Stimulated activated CD4-positive, alpha-beta T cell treated with anti-CD3 and anti-CD28 coated beads, Interleukin-1b, Interleukin-23, amount 100 ng/mL, for 1 hour (primary cell): ENCODE measurements at places on chromosomes 7 and 10.

- DNase-seq: no peak
Observed at GRCh38 chr10:132885451-132886210, 56.7 kb downstream of the CFAP46 start.

GRCh38 chr7:91396-92175 is 100.8 kb upstream of the FAM20C start:
- DNase-seq: no peak

DNA sequence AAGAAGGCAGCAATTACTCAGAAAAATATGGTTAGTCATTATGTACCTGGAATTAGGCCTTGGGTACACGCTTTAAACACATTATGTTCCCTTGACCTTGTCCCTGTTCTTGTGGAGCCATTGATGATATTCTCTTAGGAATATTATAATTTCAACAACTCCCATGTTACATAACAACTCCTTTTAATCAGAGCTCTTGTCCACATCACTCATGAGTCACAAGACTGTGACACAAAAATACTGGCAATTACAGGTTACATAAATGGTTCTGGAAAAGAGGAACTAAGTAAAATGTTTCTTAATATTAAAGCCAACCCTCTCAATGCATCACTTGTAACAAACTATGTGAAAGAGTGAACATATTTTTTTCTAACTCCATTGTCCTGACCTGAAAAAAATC is 143.8 kb upstream of the PCLO start:
- DNase-seq: no peak

DNA sequence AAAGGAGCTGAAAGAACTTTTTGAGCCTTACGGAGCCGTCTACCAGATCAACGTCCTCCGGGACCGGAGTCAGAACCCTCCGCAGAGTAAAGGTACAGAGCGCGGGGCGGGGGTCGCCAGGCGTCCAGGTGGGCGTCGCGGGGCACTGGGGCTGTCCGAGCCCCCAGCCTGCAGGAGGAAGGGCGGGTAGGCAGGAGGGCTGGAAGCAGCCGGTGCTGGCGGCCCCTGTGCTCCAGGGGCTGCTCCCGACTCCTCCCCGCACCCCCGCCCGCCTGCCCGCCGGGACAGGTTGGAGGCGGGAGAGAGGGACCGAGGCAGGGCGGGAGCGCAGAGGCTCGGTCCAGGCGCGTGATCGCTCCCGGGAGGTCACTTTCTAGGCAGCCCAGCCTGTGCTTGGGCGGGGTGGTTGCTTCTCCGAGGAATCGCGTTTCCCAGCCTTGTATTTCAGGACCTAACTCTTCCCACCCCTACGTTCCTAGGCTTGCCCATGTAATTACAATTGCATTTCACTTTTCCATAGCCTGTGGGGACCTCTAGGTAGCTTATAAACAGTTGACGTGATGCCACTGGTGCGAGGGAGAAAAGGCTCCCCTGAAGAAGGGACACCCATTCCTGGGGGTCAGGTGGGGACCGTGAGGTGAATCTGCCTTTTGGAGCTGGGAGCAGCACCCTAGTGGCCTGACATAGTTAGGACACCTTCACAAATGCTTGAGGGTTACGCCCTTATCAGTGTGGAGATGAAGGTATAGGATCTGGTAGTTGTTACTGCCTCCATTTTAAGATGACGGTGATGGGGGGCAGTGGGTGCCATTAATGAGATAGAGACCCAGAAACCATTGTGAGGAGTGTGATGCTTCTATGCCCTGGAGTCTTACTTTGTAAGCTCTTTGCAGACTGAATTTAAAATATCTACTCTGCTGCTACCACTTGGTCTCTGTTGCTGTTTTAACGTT is 148.2 kb downstream of the CELF2 start:
- no peak for DNase-seq

DNA sequence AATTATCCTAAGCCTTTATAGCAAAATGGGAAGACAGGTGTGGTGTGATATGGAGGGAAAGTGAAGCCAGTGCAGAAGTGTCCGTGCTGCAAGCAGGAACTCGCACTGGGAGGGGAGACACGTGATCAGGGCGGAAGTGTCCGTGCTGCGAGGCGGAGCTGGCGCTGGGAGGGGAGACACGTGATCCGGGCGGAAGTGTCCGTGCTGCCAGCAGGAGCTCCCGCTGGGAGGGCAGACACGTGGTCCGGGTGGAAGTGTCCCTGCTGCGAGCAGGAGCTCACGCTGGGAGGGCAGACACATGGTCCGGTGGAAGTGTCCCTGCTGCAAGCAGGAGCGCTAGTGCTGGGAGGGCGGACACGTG is 40.5 kb upstream of the PRKAR1B start:
- DNase-seq: no peak

DNA sequence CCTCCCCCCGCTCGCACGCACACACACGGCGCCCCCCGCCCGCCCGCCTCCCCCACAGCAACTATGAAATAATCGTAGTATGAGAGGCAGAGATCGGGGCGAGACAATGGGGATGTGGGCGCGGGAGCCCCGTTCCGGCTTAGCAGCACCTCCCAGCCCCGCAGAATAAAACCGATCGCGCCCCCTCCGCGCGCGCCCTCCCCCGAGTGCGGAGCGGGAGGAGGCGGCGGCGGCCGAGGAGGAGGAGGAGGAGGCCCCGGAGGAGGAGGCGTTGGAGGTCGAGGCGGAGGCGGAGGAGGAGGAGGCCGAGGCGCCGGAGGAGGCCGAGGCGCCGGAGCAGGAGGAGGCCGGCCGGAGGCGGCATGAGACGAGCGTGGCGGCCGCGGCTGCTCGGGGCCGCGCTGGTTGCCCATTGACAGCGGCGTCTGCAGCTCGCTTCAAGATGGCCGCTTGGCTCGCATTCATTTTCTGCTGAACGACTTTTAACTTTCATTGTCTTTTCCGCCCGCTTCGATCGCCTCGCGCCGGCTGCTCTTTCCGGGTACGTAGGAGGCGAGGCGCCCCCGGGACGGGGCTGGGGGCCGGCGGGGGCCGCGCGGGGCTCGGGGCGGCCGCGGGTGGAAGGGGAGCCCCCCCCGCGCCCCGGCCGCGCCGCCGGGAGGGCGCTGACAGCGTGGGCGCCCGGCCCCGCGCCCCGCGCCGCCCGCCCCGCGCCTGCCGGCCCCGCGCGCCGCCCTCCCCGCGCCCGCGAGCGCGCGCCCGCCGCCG is 441 bp downstream of the BMI1 start:
- no peak for DNase-seq

DNA sequence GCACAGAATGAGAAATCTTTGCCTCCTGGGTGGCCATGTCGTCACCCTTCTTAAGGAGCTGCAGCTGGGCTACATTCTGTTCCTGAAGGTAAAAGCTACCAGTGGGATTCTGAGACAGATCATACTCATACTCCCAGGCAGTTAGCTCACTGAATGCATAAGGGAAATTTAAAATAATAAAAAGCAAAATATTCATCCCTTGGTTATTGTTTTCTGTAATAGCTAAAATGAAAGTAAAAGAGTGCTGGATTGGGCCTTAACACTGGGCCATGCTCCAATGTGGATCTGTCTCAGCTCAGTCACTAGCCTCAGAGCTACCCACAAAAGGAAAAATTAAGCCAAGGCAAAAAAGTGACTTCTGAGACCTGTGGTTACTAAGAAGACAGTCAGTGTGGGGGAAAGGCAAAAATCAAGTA is 8.9 kb upstream of the DYNC2I1 start:
- DNase-seq: no peak

DNA sequence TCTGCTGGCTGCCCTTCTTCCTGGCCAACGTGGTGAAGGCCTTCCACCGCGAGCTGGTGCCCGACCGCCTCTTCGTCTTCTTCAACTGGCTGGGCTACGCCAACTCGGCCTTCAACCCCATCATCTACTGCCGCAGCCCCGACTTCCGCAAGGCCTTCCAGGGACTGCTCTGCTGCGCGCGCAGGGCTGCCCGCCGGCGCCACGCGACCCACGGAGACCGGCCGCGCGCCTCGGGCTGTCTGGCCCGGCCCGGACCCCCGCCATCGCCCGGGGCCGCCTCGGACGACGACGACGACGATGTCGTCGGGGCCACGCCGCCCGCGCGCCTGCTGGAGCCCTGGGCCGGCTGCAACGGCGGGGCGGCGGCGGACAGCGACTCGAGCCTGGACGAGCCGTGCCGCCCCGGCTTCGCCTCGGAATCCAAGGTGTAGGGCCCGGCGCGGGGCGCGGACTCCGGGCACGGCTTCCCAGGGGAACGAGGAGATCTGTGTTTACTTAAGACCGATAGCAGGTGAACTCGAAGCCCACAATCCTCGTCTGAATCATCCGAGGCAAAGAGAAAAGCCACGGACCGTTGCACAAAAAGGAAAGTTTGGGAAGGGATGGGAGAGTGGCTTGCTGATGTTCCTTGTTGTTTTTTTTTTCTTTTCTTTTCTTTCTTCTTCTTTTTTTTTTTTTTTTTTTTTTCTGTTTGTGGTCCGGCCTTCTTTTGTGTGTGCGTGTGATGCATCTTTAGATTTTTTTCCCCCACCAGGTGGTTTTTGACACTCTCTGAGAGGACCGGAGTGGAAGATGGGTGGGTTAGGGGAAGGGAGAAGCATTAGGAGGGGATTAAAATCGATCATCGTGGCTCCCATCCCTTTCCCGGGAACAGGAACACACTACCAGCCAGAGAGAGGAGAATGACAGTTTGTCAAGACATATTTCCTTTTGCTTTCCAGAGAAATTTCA is 1.7 kb downstream of the ADRB1 start:
- no peak for DNase-seq

GRCh38 chr10:62912086-62912485 is 95.9 kb upstream of the EGR2 start:
- no peak for DNase-seq

DNA sequence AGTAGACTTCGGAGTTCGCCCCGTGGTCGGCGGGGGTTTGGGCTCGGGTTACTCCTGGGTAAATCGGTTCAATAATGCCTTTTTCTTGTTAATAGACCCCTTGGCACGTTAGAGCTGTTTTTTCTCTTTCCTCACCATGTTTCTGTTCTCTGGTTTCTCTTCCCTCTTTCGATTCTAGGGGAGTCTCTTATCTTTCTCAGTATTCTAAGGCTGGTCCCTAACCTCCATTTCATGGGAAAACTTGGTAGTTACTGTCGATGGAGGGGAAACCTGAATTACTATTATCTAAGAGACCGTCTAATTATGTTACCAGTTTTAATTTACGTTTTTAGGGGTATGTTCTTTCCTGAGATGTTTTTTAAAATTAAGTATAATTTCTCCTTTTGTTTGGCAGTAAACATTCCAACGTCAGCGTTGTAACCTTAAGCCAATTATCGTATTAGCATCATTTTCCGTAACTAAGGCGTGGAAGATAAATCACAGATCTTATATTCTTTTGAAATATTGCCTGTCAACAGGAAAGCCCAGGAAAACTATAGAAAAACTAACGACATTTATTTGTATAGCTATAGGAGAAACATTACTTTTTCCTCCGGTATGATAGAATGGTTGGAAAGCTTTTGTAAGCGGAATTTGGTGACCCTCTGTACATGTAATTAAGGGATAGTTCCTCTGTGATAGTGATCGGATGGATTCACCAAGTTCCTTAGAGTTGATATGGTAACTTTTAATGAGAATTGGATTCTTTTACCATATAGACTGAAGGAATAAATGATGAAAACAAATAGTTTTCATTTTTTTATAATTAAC is 847 bp downstream of the BTAF1 start:
- no peak for DNase-seq

GRCh38 chr7:8384901-8385300 is 48.5 kb upstream of the NXPH1 start:
- DNase-seq: no peak

DNA sequence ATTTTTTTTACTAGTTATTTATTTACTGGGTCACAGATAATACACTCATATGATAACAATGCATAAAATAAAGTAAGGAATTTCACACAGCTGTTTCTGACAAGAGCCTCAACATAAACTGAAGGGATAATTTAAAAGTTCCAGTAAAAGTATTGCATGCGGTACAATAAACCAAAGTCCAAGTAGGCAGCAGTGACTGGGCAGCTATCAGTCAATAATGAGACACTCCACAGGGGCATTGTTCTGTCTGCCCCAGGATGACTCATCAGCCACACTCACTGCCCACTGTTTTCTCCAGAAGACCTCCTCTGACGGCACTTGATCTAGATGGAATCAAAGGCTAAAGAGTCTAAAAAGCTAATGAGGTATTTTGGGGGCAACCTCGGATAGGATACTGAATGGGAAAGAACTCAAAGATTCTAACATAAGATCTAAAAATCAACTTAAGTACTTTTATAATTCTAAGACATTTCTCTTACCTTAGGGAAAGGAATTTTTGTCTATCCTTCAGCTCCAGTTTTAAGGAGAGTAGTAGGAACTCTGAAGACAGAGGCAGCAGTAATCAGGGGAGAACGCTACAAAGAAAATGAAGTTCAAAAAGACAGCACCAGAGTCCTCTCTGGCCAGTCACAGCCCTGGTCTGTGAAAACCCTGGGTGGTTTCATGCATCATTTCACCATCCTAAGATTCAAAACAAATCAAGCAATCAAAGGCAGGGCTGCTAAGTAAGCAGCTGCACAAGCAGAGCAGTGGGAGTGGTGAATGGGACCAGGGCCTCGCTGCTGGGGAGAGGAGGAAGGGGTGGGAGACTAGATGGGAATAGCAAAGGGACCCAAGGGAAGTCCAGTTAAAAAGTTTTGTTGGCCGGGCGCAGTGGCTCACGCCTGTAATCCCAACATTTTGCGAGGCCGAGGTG is 175.1 kb downstream of the AVL9 start:
- no peak for DNase-seq

DNA sequence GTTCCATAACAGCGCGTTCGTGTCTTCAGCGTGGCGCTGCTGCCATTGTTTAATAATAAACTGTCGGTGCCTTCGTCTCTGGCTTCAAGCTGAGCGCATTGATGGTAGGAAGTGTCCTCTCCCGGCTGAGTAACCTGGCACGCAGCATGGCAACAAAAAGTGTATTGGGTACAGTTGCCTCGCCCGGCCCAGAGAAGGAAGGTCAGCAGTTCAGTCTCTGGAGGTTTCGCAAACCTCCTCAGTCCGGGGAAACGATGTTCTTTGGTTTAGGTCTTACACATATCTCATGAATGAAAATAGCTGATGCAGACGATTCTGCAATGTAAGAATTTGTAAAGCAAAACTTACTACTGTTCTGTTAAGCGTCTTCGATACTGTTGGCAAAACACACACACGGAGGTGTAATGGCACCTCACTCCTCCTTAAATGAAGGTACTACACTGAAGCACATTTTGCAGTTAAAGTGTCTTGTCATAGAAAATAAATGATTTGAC is 739 bp upstream of the CCDC186 start:
- DNase-seq: no peak

- no peak for DNase-seq
Observed at GRCh38 chr10:24901686-24902399, 50.6 kb downstream of the PRTFDC1 start.

GRCh38 chr7:46525876-46526275 is 604.8 kb upstream of the IGFBP3 start:
- no peak for DNase-seq
